Thymus (tissue), 14 donors: ENCODE measurements at places on chromosomes 4 and X.

GRCh38 chr4:137129441-137129840 lies 402.9 kb downstream of the PCDH18 start:
- DNase-seq = no peak

DNA sequence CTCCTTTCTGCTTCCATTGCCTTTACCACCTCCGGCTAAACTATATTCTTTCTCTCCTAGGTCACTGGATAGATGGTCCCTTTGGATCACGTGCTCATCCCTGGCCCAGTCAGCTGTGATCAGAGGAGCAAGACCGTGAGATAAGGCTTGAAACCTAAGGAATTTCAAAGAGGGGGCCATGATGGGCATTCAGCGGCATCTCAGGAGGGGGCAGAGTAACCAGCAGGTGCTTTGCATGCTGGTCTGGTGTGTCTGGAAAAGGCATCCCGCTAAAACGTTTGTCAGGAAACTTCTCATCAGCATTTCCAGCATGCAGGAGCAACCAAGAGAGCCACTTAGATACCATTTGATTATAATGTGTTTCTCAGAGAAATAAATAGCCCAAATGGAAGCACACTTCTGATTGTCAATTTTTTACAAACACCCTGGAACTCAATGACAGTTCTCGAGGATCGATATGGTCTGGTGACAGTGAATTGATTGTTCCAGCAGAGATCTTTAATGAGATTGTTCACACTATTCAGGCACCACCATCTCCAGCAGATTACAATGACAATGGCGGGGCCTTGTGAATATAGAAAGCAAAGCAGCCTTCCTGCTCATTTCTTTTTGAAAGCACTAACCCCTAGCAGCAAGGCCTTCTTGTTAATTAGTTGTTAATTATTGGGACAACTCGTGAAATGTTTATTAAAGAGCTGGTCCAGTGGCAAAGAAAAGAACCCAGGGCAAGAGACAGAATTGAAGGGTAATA lies 327.1 kb downstream of the PTTG2 start:
- DNase-seq = no peak

- no peak for DNase-seq
These were observed 49.6 kb downstream of the LHFPL1 start for GRCh38 chrX:112630187-112630586.

DNA sequence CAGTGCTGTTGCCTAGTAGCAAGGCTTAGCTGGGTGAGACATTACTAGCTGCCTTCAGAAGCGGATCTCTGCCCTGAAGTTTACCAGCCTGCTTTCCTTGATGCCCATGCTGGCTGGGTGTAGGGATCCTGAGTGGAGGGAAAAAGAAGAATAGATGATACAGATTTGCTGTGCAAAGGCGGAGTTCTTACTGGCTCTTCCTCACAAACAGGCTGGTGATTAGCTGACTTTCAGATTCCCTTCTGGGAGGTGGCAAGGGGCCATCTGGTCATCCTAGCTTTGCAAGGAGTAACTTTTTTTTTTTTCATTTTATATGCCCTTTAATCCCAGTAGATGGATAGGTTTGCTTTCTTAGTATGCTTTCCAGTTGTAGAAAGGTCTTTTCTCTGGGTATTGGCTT lies 44.8 kb downstream of the SMARCA5 start:
- DNase-seq = no peak

- DNase-seq = no peak
These were observed 415 bp upstream of the TENM3 start for GRCh38 chr4:182242787-182243186.
